ENCODE measurements at places on chromosomes 3 and 15.
A peak's percentile ranks its signal among the peaks of the same experiment; 100 is the strongest.

DNA sequence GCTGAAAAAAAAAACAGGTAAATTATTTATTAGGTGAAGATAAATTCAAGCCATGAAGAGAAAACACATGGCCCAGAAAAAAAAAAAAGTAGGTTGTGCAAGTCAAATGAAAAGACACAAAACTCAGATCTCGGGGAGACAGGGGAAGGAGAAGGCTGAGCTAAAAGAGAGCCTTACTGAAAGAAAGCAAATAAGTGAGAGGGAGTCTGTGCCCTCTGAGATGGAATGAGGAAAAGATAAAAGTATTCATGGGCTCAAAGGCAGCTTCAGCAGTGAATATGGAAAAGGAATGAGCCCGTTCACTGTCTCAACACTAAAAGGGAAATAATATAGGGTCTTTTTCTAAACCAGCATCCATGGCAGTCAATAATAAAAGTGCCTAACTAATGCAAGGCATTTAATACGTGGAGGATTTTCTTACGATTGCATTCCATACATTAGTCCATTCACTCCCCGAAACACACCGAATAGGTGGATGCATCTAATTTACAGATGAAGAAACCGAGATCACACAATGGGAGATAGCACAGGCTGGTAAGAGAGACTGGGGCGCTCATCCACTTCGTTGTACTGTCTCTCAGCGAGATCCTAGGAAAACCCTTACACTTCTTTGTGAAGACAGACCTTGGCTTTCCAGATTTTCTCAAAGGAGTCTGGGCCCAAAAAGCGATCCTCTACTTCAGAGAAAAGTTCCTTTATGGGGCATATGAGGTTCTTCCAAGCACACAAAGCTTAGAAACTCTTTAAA lies 1.1 kb downstream of the TFDP2 start:
- no peak for DNase-seq

DNA sequence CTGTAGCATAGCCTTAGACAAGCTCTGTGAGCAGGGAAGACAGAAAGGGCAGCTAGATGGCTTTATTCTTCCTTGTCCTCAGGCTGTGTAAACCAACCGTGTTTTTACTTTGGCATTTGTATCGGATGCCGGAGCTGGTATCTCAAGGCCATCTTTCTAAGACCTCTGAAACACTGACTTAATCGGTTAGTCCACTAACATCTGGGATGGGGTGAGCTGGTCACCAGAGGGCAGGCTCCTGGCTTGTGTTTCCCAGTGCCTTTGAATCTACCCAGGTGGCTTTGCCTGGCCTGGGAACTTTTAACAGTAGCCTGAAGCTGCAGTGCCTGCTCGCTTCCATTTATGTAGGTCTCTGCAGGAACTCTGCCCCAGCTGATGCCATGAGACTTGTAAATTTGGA lies 252.7 kb downstream of the NR1D2 start:
- DNase-seq: no peak

DNA sequence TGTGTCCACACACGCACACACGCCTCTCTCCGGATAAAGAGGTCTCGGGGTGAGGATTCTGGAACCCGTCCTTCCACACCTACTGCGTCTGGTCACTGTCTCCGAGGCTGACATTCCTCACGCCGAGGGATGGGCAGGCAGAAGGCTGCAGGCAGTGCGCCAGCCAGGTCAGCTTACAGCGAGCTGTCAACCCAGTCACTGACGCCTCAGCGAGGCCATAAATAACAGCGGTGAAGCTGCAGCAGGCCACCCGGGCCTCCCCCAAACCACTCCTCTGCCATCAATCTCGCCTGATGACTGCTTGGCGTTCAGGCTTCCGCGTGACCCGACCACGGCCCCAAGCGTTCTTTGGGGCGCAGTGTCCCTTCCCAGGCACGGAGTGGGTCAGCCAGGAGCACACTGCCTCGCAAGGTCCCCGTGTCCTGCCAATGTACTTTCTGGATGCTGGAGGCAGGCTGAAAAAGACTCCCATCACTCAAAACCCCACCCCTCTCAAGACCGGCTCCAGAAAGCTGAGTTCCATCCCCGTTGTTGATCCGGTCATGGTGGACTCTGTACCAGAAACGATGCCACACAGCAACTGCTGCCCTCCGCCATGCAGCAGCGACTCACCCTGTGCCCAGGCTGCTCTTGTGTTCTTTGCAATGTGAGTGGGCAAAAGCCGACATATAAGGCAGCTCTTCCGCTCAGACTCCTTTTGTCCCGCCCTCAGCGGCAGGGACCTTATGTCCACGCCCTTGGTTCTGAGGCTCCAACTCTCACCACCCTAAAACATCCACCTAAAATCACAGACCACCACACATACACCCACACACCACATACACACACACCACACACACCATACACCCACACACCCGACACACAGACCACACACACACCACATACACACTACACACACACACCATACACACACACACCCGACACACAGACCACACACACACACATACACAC lies 27.1 kb downstream of the CPN2 start:
- peak; percentile 80 for DNase-seq

DNA sequence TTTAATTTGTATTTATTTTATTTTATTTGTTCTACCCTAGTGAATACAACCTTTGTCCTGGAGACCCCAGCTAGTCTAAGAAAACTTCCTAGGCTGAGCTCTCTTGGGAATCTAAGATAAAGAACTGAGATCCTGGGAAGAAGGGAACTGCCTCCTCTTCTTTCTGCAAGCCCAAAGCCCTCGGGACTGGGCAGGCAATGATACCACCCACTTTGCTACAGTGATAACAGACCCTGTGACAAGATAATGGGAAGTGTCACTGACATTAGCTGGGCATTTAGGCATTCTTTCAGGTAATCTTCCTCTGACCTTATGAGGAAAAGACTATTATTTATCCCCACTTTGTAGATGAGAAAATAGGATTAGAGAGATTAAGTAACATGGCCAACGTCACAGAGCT lies 15.1 kb downstream of the TYRO3 start:
- no peak for DNase-seq

All from right hindlimb (tissue), 1 donor.